Stimulated activated CD4-positive, alpha-beta T cell treated with anti-CD3 and anti-CD28 coated beads, Interleukin-12 subunit alpha, Interleukin-12 subunit beta, amount 100 ng/mL, for 4 hours (primary cell): ENCODE measurements at places on chromosomes 12 and 14.

- DNase-seq: no peak
These were observed 125.4 kb upstream of the ATF1 start for GRCh38 chr12:50638482-50638880.

GRCh38 chr14:62138593-62138992 is 376.4 kb downstream of the SNAPC1 start:
- DNase-seq: no peak

DNA sequence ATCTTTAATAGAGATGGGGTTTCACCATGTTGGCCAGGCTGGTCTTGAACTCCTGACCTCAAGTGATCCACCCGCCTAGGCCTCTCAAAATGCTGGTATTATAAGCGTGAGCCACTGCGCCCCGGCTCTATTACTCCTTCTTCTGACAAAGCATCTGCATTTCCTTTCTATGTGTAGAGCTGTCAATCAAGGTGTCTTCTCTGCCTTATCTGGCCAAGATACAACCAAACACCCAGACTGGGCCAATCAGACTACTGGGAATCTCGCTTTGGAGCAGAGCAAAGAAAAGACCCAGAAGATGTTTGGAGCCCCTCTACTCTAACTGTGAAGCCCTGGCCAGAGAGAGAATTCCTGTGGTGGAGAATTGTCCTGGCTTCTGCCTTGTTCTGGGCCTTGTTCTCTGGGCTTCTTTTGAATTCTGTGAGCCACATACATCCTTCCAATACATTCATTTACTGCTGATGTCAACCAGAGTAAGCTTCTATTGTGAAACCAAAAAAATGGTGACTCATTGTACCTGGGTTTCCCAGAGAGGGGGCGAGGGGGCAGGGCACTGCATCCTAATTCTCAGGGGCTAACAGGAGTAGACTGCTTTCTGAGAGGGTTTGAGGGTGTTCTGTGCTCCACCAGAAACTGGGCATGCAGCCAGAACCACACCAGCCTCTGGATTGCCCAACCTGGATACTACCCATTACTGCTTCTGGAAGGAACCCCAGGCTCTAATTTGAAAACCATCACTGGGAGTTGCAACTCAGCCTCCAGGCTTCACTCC is 18.8 kb upstream of the FLVCR2 start:
- DNase-seq: peak; percentile 66

DNA sequence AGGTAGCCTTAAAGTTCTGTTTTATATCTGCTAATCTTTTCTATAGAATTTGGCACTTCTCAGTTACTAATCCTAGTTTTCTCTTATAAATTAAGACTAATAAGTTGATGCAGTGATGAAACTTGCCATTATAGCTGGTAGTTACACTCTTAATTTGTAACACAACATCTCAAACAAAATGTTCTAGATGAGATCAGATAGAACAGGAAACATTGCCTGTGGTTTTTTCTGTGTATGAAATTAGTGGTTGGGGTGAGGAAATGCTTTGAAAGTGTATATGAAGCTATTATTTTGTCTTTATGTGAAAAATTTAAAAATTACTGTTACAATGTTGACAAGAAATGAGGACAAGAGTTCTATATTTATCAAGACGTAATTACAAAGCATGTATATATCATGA is 91.9 kb downstream of the PCNX1 start:
- no peak for DNase-seq

DNA sequence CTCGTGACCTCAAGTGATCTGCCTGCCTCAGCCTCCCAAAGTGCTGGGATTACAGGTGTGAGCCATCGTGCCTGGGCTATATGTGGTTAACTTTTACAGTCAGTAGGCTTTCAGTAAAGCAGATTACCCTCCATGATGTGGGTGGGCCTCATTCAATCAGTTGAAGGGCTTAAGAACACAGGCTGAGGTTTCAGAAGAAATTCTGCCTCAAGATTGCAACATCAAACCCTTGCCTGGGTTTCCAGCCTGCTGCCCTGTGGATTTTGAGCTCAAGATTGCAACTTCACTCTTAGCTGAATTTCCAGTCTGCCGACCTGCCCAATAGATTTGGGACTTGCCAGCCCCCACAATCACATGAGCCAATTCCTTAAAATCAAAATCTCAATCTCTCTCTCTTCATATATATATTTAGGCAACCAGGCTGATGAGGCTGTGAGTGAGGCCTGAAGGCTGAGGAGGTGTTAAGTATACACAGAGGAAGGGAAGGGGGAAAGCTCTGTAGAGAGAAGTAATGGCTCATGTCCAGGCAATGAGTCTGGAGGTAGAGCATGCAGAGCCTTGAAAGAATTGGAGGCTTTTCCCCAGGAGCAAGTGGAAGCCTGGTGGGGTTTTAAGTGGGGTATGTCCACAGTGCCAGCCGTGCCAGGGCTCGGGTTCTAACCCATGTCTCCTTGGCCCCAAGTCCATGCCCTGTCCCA is 33.3 kb upstream of the ACTN1 start:
- DNase-seq: no peak

GRCh38 chr14:65993103-65993502 is 493.1 kb upstream of the CCDC196 start:
- DNase-seq: no peak

GRCh38 chr14:74038020-74038859 is 19.1 kb downstream of the BBOF1 start:
- no peak for DNase-seq

GRCh38 chr12:116783525-116784237 is 45.6 kb downstream of the RNFT2 start:
- DNase-seq: no peak

GRCh38 chr12:66066137-66066928 is 64.2 kb downstream of the LLPH start:
- DNase-seq: no peak

GRCh38 chr12:116127859-116128258 is 149.6 kb downstream of the MED13L start:
- DNase-seq: no peak

DNA sequence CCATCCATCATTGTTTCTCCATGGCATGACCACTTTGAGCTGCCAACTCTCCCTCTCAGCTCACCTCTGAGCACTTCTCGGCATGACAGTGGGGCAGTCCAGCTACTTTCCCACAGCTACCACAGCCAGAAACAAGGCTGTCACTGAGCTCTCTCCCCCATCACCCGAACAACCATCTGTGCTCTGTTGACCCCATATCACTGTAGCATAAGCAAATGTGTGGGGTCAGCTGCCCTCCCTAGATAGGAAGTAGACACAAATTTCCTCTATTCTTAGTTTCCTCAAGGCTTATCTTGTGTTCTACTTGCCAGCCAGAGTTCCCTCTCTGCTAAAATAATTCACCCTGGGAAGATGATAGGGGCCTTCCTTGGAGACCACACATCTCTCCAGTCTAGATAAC is 82.6 kb upstream of the FUT8 start:
- DNase-seq: no peak

GRCh38 chr12:114744691-114745090 is 60.7 kb upstream of the TBX3 start:
- DNase-seq: no peak

DNA sequence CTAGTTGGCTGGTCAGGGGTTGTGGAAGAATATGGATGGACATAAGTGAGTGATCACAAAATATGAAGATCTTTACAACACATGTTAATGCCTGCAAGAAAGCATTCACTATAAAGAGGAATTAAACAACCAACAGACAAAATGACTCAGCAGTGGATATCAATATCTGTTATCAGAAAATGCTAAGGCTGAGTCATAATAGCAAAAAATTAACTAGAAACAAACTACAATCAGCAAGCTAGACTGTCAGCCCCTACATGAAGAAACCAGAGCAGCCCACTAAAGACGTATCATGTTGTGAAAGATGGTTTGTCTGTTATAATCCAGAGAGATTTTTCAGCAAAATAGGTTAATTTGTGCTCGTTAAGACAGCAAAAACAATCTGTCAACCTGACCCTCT is 472.9 kb downstream of the NELL2 start:
- DNase-seq: no peak
